ENCODE measurements at places on chromosomes 2 and 18. TPM values are rescaled to one million over a fixed set of nuclear protein-coding genes. Genes with fewer than 3 reads are reported as not detected.

Gene MAP3K19
- not detected for total RNA-seq

Gene SPC25
- 11.1 TPM for total RNA-seq

Gene CD207
- not detected for total RNA-seq

DNA sequence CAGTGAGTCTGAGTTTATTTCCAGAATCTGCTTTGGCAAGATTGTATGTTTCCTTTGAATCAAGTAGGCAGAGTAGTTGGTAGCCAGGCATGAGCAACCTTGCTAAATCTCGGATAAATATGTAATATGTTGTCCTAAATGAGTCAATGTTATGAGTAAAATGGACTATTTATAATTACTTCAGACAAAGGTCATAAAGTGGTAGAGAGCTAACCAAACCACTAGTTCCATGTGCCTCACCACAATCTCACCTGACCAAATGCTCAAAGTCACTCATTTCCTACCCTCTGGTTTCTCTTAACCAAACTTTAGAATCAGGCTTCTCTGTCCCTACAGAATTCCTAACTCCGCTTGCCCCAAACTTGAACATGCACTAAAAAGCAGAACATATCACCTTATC lies 261.2 kb upstream of the FSIP2 start:
- DNase-seq: peak; percentile 37

Data from PC-3 (cell line).